ENCODE measurements at places on chromosomes 5 and 9.
A peak's percentile ranks its signal among the peaks of the same experiment; 100 is the strongest.

DNA sequence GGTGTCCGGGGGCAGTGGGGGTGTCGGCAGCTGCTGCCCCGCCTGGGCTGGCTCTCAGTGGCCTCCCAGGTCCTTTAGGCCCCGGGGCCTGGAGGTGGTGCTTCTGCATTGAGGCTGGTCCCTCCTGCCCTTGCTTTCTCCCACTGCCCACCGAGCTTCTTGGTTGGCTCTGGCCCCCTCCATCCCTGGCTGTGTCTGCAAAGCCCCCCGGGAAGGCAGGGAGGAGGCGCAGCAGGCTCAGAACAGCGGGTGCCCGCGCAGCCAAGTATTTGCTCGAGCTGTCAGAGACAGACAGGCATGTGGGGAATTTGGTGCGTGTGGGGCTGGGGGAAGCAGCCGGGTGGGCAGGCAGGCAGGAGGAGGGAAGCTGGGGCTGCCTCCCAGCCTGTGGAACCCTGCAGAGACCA lies 11.5 kb downstream of the CXXC5 start:
- DNase-seq: no peak
- no peaks in the 10 kb centered on the region for H3K27me3 ChIP-seq
- H3K4me1 ChIP-seq: peaks cover 41% of the 10 kb centered on the region
- H3K4me3 ChIP-seq: no peak overlapping the region
- H3K27ac ChIP-seq: peak overlapping the region; percentile 60
- H3K36me3 ChIP-seq: peaks cover 26% of the 10 kb centered on the region

DNA sequence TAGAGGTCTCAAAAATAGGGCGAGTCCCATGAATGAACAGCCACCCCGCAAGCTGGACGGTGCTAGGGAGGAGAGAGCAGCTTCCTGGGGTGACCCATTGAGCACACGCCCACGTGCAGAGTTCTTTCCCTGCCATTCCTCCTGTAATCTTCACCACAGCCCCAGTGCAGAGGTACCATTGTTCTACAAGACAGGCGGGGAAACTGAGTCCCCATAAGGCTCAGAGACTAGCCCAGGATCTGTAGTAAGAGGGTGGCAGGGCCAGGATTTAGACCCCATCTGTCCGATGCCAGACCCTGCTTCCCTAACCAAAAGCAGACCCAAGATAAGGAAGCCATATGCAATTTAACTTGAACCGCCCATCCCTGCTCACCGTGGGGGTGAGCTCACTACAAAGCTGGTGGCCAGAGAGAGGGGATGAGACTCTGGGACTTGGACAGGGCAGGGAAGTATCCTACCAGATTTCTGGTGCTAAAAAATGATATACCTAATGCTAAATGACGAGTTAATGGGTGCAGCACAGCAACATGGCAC lies 36.7 kb upstream of the ORM1 start:
- peaks cover 6% of the 10 kb centered on the region for H3K4me1 ChIP-seq
- DNase-seq: no peak
- no peak overlapping the region for H3K27ac ChIP-seq
- H3K27me3 ChIP-seq: no peaks in the 10 kb centered on the region

DNA sequence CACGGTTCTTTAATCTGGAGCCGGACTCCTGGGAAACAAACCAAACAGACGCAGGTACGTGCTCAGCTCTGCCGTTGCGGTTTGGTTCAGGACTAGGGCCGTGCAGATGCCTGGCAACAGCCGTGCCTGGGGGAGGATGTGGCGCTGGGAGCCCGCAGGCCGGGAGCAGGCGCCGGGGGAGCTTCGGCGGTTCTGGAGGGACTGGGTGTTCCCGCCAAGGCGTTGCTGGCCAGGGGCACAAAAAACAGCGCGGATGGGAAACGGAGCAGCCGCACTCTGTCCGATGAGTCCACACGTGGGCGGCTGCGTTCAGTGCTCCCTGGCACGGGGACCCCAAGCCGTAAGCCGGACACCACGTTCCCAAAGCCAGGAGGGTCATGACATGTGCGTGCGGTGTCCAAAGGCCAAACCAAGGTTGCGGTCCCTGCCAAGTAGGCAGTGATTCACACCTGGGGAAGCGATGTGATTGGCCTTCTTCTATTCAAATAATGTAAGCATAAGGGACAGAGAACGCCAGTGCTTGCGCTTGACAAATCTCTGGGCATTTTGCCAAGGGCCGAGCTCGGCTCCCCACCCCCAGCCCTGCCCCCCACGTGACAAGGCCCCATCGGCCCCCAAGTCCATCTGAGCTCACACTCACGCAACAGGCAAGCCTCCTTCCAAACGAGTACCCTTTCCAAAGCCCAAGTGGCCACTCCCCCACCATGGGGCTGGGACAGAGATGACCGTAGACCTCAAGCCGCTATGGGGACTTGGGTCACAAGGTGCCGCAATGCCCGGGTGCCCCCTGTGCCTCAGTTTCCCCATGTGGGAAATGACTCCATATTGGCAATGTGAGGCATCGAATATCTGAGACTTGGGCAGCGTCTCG lies 49.7 kb upstream of the NKD2 start:
- H3K27me3 ChIP-seq: no peaks in the 10 kb centered on the region
- H3K36me3 ChIP-seq: no peaks in the 10 kb centered on the region
- no peak overlapping the region for H3K27ac ChIP-seq
- DNase-seq: no peak
- no peak overlapping the region for H3K4me3 ChIP-seq

DNA sequence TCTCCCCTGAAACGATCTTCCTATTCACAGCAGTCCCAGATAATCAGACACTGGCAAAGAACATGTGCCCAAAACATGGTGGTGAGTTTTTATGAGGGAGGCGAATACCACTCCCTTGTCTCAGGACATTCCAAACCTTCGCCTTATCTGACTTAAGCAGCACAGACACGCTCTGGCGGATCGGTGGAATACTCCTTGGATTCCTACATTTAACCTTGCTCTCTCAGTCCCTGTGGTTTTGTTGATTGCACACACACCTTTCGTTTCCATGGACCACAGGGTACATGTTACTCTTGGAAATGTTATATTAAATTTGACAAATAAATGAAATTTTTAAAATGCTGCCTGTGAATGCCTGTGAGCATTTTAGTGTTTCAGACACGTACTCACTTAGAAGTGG lies 87.8 kb upstream of the CPEB4 start:
- no peaks in the 10 kb centered on the region for H3K36me3 ChIP-seq
- no peak overlapping the region for H3K27ac ChIP-seq
- DNase-seq: no peak
- H3K27me3 ChIP-seq: peaks cover 6% of the 10 kb centered on the region
- H3K4me3 ChIP-seq: no peak overlapping the region
- H3K4me1 ChIP-seq: no peaks in the 10 kb centered on the region

GRCh38 chr5:95761771-95762651 lies 30.9 kb downstream of the RHOBTB3 start:
- no peaks in the 10 kb centered on the region for H3K4me1 ChIP-seq
- H3K4me3 ChIP-seq: no peak overlapping the region
- no peak overlapping the region for H3K27ac ChIP-seq
- DNase-seq: no peak
- H3K27me3 ChIP-seq: no peaks in the 10 kb centered on the region

- H3K4me1 ChIP-seq: peaks cover 21% of the 10 kb centered on the region
- DNase-seq: peak; percentile 42
- no peaks in the 10 kb centered on the region for H3K36me3 ChIP-seq
Measured at GRCh38 chr5:95822542-95823181, at the start of gene GLRX. GLRX (minus strand) TSS chr5:95822726; CDS start chr5:95822662, 64 bp downstream.

DNA sequence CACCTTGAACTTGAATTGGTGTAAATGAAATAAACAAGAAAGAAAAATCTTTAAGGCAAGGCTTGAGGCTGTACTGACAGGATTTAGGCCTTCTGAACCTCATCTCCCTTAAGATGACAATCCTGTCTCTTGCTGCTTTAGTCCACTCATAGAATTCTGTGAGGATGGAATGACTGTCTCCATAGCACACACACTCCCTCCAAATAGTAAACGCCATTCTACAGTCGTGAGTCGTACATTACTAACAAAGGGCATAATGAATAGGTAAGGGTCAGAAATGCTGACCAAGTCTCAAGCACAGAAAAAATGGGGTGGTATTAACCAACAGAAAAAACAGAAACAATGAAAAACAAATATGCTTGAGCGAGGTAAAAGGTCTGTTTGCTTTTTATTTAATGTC lies 71.8 kb upstream of the SIMC1 start:
- no peaks in the 10 kb centered on the region for H3K27me3 ChIP-seq
- no peaks in the 10 kb centered on the region for H3K36me3 ChIP-seq
- no peak overlapping the region for H3K4me3 ChIP-seq
- H3K27ac ChIP-seq: no peak overlapping the region
- no peaks in the 10 kb centered on the region for H3K4me1 ChIP-seq

DNA sequence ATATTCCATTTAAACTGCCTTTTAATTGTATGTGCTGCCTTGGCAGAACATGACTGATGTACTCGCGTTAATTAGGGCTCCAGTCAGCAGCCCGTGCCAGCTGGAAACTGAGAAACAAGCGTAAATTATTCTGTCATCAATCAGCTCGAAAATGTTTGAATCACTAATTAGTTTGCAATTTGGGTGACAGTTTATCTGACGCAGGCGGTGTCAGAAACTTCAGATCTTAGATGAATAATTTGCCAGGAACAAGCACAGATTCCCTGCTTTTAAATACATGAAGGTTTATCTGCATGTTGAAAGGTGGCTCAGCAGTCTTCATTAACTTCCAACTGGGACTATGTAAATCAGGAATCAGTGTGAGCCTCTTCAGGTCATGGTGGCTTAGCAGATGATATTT lies 176.0 kb upstream of the TLE4 start:
- no peak overlapping the region for H3K4me3 ChIP-seq
- no peaks in the 10 kb centered on the region for H3K36me3 ChIP-seq
- H3K27ac ChIP-seq: no peak overlapping the region
- no peaks in the 10 kb centered on the region for H3K27me3 ChIP-seq
- no peak for DNase-seq
- peaks cover 2% of the 10 kb centered on the region for H3K4me1 ChIP-seq

DNA sequence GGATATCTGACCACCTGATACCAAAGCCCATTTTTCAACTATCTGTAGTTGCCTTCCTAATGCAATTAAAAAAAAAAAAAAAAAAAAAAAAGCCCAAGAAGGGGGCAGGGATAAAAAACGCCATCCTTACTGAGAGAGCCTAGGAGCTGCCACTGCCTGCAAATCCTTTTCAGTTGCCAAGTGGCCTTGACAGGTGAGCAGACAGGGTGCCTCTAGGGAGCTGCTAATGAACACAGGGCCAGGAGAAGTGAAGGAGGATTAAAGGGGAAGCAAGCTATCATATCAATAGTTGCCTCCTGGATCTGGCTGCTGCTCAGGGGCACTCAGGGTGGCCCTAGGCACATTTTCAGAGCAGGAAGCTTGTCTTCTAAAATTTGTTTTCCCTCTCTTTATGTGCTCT lies 547.4 kb downstream of the TLE1 start:
- no peak for DNase-seq
- no peak overlapping the region for H3K27ac ChIP-seq
- no peaks in the 10 kb centered on the region for H3K4me1 ChIP-seq
- H3K4me3 ChIP-seq: no peak overlapping the region

DNA sequence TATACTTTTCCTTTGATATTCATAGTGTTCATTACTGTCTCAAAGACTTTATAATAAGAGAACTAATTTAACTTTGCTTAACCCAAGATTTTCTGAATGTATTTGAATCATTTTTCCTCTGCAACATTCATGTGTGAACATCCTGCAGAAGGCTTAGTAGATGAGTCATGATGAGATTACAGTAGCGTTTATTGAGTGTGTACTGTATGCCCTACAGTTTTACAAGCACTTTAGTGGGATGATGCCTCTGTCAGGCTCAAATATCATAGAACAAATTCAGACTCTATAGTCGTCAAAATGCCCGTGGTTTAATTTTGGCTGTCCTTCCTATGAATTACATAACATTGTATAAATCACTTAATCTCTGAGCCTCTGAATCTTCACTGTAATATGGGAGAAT lies 41.2 kb downstream of the FYB1 start:
- DNase-seq: no peak
- H3K27me3 ChIP-seq: no peaks in the 10 kb centered on the region
- H3K27ac ChIP-seq: no peak overlapping the region
- H3K4me1 ChIP-seq: no peaks in the 10 kb centered on the region
- H3K36me3 ChIP-seq: no peaks in the 10 kb centered on the region

DNA sequence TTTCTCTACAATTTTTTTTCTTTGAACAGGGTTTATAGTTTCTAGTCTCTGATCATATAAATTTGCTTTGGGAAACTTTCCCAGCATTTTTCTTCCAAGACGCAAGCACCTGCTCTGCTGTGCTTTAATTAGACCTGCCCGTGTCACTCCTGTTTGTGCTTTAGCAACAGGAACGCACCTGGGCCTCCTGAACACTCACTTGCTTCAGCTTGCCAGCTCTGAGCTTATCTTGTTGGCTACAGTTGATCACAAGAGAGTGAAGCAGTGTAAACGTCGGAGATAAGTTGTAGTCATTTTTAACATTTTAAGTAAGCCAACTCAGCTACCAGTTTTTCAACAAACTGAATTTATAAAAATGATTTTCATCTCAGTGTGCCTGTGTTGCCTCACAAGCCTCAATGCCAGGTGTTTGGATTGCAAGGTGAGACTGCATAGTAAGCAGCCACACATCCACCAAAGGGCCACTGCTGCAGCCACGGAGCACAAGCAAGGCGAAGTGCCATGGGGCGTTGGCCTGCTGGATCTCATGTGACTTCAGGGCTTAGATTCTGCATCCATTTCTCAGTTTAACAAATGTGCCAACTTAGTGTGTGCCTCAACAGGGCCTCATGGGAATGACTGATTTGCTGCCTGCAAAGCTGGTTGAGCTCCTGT lies 166.9 kb downstream of the TRIO start:
- no peak overlapping the region for H3K27ac ChIP-seq
- no peak for DNase-seq
- H3K4me3 ChIP-seq: no peak overlapping the region
- no peaks in the 10 kb centered on the region for H3K4me1 ChIP-seq
- H3K36me3 ChIP-seq: peaks cover 27% of the 10 kb centered on the region
- no peaks in the 10 kb centered on the region for H3K27me3 ChIP-seq

- no peaks in the 10 kb centered on the region for H3K36me3 ChIP-seq
- no peak for DNase-seq
Measured at GRCh38 chr5:175724314-175725275, 66.7 kb downstream of the HRH2 start.

GRCh38 chr5:161183559-161183958 lies 331.5 kb upstream of the ATP10B start:
- no peak for DNase-seq
- H3K4me3 ChIP-seq: no peak overlapping the region
- no peaks in the 10 kb centered on the region for H3K36me3 ChIP-seq
- no peak overlapping the region for H3K27ac ChIP-seq
- H3K4me1 ChIP-seq: no peaks in the 10 kb centered on the region
- no peaks in the 10 kb centered on the region for H3K27me3 ChIP-seq

DNA sequence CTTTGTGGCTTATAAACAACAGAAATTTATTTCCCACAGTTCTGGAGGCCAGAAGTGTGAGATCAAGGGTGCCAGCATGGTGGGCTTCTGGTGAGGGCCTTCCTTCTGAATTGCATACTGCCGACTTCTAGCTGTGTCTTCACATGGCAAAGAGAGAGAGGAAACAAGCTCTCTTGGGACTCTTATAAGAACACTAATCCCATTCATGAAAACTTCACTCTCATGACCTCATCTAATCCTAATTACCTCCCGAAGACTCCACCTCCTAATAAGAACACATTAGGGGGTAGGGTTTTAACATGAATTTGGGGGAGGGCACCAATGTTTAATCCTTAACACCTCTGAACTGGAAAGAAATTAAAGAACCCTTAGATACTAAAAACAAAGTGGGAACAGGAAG lies 75.9 kb upstream of the MINAR2 start:
- peaks cover 5% of the 10 kb centered on the region for H3K4me1 ChIP-seq
- no peak for DNase-seq
- no peak overlapping the region for H3K4me3 ChIP-seq
- H3K27ac ChIP-seq: no peak overlapping the region
- no peaks in the 10 kb centered on the region for H3K27me3 ChIP-seq

GRCh38 chr5:61330341-61330844 lies 1.7 kb upstream of the ZSWIM6 start:
- no peaks in the 10 kb centered on the region for H3K27me3 ChIP-seq
- H3K36me3 ChIP-seq: no peaks in the 10 kb centered on the region
- peak overlapping the region; percentile 92 for H3K27ac ChIP-seq
- peak overlapping the region; percentile 94 for H3K4me3 ChIP-seq
